Cerebellum (tissue), 4 donors: ENCODE measurements at places on chromosomes 2 and 18.
A peak's percentile ranks its signal among the peaks of the same experiment; 100 is the strongest.

DNA sequence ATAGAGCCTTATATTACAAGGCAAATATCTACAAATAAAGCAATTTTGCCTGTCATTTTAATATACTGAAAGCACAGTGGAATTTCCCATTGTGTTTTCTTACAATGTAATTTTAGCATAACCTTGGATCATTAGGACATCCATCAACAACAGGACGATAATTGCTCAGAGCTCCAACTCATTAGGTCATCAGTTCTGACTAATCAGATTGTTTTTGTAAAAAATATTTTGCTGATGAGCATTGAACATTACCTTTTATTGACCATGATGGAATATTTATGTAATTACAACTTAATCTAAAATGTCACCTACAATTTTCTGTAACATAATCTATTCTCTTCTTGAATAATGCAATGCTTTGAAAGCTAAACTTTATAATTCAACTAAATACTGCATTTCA lies 215.3 kb upstream of the DSEL start:
- DNase-seq: no peak

- peak; percentile 72 for DNase-seq
These were observed 40.2 kb upstream of the ITM2C start for GRCh38 chr2:230824406-230824978.

GRCh38 chr2:46119453-46119852 lies 177.8 kb upstream of the EPAS1 start:
- no peak for DNase-seq

DNA sequence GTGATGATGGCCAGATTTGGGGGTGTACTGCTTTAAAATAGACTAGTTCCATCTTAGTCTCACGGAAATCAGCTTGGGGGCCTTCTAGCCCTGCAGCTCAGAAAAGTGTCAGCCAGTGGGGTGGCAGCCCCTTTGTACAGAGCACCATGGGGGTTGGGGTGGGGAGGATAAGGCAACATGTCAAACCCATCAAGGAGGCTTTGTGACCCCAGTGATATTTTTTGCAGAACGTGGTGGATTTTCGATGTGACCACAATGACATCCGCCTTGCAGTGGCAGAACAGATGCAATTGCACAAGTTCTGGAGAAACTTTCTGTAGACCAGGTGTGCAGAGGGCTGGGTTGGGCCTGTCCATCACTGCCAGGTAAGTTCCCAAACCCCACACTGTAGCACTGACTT lies 3.0 kb upstream of the CD8A start:
- DNase-seq: no peak

DNA sequence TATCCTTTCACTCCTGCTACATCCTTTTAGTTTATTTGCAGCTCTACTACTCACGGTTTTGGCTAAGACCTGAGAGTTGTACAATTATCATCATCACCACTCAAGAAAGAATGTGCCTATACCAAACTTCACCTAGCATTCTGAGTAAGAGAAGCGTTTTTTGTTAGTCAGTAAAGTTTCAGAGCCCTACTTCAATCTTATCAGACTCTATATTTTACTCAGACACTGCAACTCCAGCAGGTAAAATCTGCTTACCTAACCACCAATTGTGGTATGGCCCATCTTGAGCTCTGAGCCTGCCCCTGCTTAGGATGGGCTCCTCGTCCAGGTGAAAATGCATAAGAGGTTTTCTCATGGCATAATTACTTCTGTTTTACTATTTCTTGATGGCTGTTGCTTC lies 37.1 kb downstream of the ICOS start:
- no peak for DNase-seq

- DNase-seq: no peak
These were observed 64.0 kb downstream of the NGEF start for GRCh38 chr2:232949016-232949415.

- no peak for DNase-seq
These were observed 28.1 kb upstream of the TMEM177 start for GRCh38 chr2:119650846-119651370.

DNA sequence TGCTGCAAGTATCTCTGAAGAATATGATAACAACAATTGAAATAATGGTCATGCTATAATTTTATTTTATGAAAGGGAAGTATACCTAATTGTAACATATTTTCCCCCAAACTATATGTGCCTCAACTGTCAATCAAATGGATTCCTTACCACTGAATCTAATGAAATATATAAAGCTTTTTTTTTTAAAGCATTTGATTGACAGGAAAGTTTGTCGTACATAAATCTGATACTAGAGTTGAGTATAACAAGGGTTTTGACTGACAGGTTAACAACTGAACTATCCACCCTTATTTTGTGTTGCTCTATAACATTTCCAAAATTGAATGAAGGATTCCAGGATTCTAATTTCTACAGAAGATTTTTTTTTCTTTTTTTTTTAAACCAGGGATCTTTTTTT lies 1333.3 kb upstream of the SLC39A10 start:
- no peak for DNase-seq

GRCh38 chr2:234835738-234836137 lies 116.1 kb upstream of the SH3BP4 start:
- DNase-seq: no peak

GRCh38 chr2:8193686-8194615 lies 487.9 kb upstream of the ID2 start:
- no peak for DNase-seq

- no peak for DNase-seq
These were observed 8.8 kb downstream of the NR4A2 start for GRCh38 chr2:156323754-156324153.

DNA sequence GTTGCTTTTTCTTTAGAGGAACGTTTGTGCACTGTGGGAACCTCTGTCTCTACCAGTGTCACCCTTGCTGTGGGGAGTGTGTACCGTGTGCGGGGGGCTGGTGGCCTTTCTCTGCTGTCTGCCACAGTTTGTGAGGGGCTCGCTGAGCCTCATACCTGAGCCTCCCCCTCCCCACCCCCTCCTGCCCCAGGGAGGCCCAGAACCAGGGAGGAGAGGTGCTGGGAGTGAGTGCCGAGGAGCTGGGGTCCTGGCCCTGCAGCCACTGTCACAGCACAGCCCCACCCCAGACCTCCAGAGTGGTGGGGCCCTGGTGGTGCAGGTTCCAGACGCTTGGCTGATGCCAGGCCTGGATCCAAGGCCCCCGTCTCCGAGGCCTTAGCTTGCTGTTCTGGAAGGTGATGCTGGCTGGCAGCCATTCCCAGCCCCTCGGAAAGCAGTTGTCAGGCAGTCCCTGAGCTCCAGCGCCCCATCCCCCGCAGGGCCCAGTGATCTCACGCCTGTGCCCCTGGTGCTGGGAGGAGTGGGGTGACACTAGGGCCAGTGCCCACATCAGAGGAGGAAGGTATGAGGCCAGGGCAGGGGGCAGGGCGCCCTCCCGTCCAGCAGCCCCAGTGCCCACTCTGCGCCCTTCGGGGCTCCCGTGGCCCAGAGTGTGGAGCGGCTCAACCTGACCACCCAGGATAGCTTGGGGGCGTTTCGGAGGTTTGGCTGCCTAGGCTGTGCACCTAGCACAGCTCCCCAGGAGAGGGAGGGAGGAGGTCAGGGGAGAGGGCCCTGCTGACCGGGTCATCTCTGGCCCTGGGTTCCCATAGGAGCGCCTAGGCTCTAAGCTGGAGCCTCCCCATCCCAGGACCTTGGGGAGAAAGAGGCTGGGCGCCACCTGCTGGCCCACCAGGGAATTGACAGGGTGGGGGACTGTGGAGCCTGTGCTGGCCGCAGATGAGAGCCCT lies 53.0 kb upstream of the ALPP start:
- no peak for DNase-seq

- DNase-seq: no peak
These were observed 505.6 kb upstream of the SLC8A1 start for GRCh38 chr2:40957508-40957907.

DNA sequence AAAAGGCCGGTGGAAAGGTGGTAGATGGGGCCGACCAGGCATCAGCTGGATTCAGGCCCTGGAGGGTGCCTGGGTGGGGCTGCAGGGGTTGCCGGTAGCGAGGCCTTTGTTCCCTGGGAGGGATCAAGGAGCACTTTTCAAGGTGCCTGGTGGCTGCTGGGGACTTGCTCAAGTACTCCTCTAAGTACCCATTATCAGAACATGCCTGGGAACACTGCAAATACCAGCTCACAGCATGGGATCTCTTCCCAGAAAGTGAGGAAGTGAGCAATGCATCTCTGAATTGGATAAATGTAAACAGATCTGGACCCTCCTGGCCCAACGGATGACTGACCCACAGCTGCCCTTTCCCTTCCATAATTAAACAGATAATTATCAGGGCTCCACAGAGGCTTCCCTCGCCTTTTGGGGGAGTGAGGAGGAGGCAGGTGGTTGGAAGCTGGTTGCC lies 210.5 kb downstream of the SH3RF3 start:
- no peak for DNase-seq

DNA sequence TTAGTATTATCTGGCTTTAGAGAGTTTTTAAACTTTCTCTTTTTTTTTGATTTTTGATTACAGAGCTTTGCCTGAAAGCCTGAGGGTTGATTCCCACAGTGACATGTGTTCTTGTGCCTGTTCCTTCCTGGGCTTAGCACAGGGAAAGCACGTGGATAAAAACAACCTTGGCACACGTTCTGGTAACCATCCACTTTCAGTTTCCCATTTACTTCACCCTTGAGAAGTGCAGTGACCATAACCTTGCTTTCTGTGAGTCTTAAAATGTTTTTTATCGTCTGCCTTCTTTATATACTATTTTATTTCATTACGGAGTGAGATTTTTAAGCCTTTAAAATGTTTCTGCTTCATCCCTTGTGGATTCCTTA lies 11.5 kb downstream of the CD226 start:
- no peak for DNase-seq

- no peak for DNase-seq
These were observed 15.6 kb downstream of the CNOT9 start for GRCh38 chr2:218583983-218584850.

- no peak for DNase-seq
These were observed 20.9 kb downstream of the KCNG2 start for GRCh38 chr18:79818631-79819030.

DNA sequence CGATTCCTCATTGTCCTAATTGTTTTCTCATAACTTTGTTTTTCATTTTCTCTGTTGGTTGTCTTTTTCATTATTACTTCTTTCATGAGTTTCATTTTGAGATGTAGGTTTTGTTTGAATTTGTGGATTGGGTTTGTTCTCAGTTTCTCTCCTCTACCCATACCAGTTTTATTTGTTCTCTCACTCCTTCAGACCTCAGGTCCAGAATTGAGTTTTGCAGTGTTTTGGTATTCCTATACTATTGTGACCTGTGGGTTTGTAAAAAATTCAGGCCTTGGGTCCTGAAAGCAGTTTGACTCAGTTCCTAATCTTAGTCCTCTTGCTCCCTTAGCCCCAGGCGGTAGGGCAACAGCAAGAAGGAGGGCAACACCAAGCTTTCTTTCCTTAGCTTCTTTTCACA lies 28.3 kb upstream of the UBE2E3 start:
- no peak for DNase-seq
